NCI-H526 treated with DMSO at 0.1 percent for 48 hours (cell line): ENCODE measurements at places on chromosomes 2 and 18.

DNA sequence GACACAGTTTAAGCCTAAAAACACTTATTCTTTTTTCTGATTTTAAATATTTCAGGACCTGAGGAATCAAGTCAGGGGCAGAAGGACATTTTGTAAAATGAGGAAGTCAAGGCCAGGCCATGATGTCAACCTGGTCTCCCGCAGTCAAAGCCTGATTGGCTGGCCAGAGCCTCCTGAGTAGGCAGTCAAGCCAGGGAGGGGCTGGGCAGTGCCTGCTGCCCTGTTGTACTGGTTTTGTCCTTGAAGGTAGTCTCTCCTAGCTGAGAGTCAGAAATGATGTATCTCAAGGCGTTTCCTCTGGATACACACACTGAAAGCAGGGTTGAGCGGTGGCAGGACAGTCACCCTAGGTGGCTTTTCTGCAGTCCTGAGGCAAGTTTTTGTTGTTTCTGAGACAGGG lies 19.8 kb downstream of the CCT7 start:
- DNase-seq = no peak

GRCh38 chr18:77482190-77483085 lies 232.8 kb downstream of the GALR1 start:
- DNase-seq = no peak

GRCh38 chr2:178913049-178913441 lies 105.8 kb upstream of the TTN start:
- no peak for DNase-seq

GRCh38 chr18:49321797-49322461 lies 138.5 kb downstream of the DYM start:
- no peak for DNase-seq

DNA sequence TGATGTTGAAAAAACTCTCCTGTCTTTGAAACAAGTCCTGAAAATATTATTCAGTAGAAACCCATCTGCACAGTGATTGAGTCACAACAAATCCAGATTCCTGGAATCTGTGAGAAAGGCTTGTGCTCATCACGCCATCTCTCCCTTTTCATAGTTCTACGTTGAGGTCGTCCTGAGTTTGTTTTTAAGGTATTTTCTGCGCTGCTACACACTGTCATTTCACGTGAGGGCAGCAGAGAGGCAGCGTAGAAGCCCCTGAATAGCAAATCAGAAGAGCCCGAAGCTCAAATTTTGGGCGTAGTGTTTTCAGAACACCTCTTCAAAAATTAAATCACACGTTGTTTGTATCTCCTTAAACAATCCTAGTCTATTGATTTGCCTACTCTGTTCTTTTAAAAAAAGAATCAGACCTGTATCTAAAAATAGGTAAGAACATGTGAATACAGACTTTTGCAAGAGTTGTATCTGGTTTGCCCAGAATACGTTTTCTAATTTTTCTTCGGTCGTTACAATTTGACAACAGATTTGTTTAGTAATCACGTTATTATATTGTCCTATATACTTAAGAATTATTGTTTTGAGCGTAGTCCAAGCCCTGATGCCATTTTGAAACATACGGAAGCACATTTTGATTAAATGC lies 61.6 kb upstream of the SLC38A11 start:
- peak; percentile 82 for DNase-seq

DNA sequence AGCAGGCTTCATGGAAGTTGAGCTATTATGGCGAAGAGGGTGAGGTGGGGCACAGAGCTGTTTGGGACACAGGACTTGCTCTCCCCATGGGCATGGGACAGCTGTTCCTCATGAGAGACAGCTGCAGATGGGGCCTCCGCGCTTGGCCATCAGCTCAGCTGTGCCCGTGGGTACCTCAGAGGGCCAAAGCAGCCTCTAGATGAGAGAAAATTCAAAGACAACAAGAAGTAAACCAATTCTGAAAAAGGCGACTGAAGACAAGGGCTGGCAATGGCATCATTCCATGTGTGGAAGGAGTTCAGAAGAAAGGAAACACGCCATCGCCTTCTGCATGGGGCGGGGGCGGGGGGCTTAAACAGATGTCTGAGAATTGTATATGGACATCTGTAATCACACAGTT lies 136.2 kb downstream of the BCL2 start:
- DNase-seq = no peak

DNA sequence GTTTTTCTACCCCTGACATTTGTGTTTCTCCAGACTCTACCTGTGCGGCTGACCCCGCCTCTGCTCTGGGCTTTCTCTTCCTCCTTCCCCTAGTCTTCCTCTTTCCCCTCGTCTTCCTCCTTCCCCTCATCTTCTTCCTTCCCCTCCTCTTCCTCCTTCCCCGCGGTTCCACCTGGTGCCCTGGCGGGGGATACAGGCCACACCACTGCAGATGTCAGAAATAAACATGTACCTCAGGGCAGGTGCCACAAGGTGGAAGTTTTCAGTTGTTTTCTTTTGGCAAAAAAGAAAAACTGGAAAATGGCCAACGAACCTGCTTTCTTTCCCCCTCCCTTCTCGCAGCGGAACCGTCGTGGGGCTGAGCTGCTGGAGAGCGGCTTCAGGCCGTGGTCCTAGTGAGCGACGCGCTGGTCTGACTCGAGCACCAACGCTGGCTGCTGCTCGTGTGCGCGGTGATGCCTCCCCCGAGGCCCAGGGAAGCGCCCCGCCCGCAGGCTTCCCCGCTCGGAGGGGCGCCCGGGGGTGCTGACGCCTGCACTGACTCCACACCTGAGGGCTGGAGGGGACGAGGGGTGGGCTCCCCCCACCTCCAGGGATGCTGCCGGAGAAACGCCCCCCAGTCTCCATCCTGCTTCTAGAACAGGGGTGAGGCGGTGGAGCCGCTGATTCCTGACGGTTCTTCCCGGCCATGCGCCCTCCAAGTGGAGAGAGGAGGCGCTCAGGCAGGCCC lies 83.7 kb upstream of the ZNF516 start:
- DNase-seq = no peak

DNA sequence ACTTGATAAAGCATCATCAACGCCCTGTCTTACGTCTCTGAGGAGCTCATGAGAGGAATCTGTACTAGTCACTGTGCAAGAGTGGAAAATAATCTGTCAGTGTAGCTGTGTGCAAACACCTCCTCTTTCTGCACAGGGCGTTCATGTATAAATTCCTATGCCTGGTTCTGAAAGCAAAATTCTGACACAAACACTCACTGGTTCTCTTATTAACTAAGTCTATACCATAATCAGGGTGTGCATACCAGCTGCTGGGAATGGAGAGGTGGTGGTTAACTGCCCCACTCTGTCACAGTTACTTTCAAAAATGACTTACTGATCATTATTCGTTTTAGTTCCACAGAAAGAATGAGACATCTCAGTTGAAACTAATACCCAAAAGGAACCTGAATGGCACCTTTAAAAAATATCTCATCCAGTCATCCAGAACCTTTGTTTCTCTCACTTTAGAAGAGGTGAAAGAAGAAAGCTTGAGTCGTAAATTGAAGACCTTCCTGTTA lies 35.7 kb downstream of the STK39 start:
- no peak for DNase-seq

- DNase-seq = no peak
These were observed 37.4 kb downstream of the AFF3 start for GRCh38 chr2:100104718-100105677.

DNA sequence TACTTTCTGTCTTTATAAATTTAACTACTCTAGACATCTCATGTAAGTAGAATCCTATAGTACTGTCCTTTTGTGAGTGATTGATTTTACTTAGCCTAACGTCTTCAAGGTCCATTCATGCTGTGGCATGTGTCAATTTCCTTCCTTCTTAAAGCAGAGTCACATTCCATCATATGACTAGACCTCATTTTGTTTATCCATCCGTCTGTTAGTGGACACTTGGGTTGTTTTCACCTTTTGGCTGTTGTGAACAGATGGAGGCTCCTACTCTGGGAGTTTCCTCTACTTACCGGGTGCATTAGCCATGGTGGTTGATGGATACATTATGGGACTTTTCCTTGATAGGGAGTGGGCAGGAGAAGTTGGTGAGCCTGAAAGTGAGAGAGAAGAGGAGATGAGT lies 6.4 kb upstream of the PDIA6 start:
- no peak for DNase-seq

DNA sequence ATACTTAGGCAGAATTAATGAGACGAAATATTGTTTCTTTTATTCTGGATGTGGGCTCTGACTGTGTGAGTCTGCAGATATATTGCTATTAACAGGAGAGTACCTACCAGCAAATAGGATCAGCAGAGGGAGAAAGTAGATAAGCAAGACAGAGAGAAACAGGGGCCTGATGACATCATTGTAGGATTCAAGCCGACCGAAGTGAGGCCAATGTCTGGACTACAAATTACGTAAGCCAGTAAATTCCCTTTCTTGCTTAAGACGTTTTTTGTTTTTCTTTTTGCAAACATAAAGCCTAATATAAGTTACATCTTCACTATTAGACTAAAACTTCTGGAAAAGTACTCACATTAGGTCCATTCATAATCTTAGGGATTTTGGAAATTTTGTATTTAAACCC lies 21.4 kb upstream of the PTPRM start:
- DNase-seq = no peak

DNA sequence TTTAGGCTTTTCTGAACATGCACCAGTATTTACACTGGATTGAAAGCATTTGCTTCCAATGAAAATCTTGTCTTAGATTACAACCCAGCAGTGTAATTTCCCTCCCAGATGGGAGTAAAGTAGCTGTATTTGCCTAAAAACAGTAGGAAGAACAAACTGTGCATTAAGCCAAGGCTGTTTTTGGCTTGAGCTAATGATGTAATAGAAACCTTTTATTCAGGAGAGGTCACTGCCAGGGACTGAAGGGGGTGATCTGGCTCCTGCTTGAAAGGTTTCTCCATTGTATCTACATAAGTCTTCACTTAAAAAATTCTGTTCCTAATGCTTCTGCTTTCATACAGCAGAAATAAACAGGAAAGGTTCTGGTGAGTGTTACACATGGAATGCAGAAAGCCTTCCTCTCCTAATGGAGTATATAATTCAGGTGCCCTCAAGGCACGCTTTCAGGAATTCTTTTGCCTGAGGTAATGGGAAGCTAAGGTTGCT lies 74.4 kb downstream of the MEIS1 start:
- peak; percentile 44 for DNase-seq

DNA sequence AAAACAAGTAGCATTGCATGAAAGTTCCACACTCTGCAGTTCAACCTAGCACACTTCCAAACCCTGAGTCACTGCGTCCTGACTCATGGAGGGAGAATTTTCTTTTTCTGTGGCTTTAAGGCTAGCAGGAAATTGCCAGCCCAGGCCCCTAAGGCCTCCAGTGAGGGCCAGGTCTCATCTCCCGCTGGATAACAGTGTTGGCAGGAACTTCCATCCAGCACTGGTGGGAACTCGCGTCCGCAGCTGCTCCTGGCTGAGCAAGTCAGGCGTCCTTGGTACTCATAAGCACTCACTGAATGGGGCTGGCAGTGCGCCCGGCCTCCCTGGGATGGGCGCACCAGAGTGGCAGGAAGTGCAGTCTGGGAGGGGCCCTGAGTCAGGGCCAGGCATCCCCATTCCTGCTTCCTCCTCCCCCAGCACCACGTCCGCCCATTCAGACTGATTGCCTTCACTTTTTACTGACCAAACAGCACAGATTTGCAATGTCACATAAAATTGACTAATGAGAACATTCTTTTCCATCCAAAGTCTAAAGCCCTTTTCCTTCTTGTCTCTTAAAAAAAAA lies 14.3 kb downstream of the MALL start:
- no peak for DNase-seq

- DNase-seq = no peak
These were observed 174.7 kb downstream of the LPIN1 start for GRCh38 chr2:11920993-11921583.

GRCh38 chr18:79515331-79515730 lies 119.6 kb downstream of the NFATC1 start:
- DNase-seq = no peak

DNA sequence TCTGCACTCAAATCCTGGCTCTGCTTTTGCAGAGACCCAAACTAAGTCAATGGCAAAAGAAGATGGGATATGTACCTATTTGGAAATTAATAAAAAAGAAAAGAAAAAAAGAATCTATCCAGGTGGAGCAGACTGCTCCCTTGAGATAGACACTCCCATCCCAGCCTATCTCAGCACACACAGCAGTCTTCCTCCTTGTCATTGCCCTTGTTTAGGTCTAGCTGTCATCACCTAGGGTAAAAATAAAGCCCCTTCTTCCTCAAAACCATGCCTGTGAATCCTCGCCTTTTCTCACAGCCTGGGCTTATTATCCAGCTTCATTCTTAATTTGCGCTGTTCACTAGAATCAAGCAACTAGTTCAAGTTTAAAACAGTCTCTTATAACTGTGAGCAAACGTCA lies 30.7 kb upstream of the ACSL3 start:
- no peak for DNase-seq

GRCh38 chr2:200962811-200963123 lies 693 bp downstream of the ORC2 start:
- no peak for DNase-seq

DNA sequence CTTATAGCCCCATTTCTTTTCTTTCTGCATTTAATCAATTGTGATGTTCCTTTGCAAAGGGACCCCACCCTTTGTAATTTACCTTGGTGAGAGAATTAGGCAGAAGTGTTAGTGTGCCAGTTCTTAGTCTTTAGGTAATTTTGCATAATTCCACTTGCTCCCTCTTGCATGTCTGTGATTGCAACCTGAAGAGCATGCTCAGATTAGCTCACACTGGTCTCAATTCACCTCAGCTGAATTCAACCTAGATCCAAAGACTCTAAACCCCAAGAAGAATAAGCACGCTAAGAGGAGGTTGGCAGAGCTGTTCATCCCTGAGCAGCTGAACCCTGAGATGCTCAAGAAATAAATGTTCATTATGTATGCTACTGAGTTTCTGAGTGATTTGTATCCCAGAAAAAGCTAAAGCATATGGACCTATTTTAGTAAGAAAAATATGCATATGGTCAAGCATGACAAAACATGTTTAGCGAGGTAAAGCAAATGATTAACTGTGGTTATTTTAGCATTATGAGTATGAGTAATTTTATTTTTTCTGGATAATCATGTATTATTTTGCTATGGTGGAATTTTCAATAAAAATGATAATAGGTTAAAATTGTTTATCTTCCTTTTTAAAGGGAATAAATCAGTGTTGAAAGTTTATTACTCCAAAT lies 299.2 kb upstream of the ZSWIM2 start:
- DNase-seq = no peak

DNA sequence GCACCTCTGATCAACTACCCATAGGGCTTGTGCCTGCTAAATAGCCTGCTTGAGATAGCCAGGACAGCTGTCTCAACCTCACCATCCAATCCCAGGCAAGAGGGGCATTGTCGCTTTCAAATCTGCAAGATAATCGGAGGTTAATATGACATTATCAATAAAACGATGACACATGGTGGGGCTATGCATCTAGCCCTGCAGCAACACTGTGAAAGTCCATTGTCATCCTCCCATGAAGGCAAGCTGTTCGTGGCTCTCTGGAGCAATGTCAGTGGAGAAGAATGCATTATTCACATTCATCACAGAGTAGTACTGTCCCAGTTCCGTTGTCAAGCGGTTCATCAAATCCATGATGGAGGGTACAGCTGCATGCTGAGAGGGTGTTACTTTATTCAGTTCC lies 18.9 kb upstream of the KLHL23 start:
- no peak for DNase-seq
